ENCODE measurements at places on chromosomes 13 and 19. TPM values are rescaled to one million over a fixed set of nuclear protein-coding genes. Genes with fewer than 3 reads are reported as not detected.

GRCh38 chr19:40521276-40521675 lies 54.5 kb downstream of the SPTBN4 start:
- DNase-seq, result no peak

DNA sequence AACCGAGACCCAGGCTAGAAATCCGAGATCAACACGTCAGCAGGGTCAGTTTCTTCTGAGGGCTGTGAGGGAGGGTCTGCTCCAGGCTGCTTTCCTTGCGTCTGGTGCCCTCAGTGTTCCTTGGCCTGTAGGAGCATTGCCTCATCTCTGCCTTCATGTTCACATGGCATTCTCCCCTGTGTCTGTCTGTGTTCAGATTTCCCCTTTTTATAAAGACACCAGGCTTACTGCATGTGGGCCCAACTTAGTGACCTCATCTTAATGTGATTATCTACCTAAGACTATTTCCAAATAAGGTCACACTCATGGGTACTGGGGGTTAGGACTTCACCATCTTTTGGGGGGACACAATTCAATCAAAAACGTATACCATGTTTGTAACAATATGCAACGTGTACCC lies 57.2 kb upstream of the C1QTNF9 start:
- no peak for DNase-seq

GRCh38 chr19:29535214-29535831 lies 9.5 kb downstream of the VSTM2B start:
- peak; percentile 34 for DNase-seq

- DNase-seq, result no peak
These were observed 197.9 kb upstream of the STARD13 start for GRCh38 chr13:33483471-33483870.

- DNase-seq, result no peak
These were observed 850 bp downstream of the DYRK1B start for GRCh38 chr19:39833160-39833463.

DNA sequence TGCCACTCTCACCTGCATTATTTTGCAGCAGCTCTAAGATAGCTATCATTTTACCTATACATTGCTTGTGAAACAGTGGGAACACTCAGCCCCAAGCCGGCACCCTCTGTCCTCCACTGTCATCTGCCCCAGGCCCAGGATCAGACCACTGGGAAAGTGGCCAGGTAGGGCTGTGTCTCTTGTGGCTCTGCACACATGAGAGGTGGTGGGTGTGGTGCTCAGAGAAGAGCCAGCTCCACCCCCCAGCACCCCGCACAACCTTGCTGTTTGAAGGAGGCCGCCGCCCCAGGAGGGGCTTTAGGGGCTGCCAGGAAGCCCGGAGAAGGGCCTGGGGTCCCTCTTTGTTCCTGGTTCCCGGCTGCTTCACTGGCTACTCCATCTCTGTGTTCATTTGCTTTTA lies 26.6 kb downstream of the PPP1R37 start:
- DNase-seq, result no peak

- DNase-seq, result no peak
These were observed 90.5 kb upstream of the RFC3 start for GRCh38 chr13:33727297-33728083.

GRCh38 chr13:44818016-44818415 lies 171.3 kb downstream of the NUFIP1 start:
- DNase-seq, result no peak

DNA sequence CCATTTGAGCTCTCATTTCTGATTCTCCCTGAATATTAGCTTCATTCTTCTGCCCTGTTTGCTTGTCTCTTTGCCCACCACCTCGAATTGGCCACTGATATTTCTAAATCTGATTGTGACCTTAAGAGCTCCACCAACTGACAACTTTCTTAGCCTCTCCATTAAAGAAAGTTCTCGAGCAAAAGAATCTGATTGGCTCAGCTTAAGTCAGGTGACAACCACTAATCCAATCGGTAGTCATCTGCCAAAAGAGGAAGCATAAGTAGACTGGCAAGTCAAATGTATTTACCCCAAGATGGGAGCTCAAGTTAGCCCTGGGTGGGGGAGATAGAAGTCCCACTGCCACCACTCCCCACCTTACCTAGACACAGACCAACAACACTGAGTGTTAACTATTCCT lies 41.5 kb downstream of the NOTCH3 start:
- DNase-seq, result no peak

DNA sequence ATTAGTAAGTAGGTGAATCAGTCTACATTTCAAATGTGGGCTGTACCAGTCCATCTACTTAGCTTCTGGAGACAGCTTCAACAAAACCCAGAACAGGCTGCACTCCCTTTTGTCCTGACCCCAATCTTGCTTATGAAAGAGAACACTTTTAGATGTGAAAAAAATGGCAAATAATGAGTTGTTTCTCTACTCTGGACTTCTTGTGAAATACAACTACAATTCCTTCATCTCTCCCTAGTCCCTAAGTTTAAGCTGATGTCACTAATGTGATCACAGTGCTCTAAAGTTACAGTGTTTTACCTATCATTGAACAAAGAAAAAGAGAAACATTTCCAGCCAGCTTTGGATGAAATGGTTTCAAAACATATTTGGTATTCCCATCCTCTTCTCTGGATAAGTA lies 183.9 kb downstream of the LHFPL6 start:
- no peak for DNase-seq

DNA sequence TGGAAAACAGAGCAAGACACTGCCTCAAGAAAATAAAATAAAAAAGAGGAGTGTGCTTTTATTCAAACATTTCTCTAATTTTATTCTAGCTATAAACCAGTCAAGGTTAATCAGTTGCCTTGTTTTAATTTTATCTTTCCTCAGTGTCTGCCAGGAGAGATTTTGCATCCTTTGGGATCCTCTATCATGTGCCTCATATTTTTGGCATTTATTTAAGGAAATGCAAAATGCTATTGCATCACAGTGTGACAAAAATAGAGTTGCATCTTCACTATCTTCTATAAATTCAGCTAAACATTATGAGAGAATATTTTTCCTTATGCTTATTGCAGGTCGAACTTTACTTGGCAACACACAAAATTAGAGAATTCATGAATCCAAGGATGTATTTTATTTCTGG lies 639.0 kb upstream of the KLF12 start:
- DNase-seq, result no peak

DNA sequence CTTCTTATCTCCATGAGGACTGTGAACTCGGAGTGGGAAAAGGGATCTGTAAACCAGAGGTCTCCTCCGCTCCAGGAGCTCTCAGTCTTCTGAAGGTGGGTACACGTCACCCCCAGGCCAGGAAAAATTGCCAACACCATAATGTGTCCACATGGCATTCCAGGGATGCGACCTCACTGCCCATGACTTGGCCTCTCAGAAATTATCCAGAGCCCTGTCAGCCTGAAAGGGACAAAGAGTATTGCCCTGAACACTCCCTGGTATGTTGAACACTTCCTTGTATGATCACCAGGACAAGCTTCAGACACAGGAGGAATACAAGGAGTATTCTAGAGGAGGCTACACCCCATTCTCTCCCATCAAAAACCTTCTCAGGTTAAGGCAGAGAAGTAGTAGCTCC lies 81.0 kb upstream of the SLC7A1 start:
- no peak for DNase-seq

- DNase-seq, result no peak
These were observed 25.8 kb upstream of the SLC7A9 start for GRCh38 chr19:32895384-32895783.

DNA sequence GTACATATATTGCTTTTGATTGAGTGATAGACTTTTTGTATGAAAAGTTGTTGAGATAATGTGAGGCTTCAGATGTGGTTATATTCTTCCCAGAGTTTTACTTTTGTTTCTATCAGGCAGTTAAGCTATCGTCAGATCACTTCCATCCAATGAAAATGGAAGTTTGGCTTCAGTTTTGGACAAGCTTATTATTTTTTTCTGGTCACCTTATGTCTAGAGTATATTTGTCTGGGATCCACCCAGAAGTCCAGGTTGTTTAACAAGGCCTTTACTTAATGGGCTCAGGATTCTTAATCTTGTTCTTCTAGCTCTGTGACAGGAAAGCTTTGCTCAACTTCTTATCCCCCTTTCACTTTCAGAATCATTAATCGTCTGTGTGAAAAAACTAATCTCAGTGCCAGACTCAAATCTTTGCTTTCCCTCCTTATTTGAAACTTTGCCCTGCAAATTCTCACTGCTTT lies 150.9 kb downstream of the PDS5B start:
- DNase-seq, result no peak

DNA sequence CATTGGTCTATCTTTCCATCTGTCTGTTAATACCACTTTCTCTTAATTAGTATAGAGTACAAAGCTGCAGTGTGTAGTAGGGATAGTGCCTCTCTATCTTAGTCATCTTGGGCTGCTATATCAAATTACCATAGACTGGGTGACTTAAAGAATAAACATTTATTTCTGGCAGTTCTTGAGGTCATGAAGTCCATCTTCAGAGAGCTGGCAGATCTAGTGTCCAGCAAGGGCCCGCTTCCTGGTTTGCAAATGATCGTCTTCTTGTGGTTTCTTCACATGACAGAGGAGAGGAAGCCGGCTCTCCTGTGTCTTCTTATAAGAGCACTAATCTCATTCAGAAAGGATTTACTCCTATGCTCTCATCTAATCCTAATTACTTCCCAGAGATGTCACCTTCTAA lies 6.1 kb downstream of the ZNF700 start:
- DNase-seq, result no peak

DNA sequence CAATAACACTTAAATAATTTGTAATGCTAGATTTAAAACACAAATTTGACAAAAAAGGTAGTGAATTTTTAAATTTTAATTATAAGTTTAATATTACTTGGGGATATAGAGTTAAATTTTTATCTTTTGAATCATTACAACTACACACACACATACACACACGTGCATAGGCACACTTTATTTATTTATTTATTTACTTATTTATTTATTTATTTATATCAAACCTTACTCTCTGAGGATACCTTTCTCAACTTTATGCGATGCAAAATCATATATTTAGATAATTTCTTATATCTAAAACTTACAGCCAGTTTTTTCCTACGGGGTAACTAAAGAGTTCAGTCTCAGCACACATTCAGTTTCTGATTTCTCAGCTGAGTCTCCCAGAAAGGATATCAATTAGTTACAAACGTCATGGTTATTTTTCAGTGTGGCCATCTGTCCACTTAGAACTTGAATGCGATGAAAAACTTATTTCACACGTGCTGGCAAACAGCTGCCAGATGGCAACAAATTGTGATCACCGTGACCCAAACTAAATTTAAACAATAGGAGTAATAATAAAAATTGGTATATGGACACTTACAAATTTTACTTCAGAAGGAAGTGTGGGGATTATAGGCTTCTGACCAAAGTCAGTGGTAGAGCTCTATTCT lies 683.1 kb upstream of the PRR20A start:
- no peak for DNase-seq

DNA sequence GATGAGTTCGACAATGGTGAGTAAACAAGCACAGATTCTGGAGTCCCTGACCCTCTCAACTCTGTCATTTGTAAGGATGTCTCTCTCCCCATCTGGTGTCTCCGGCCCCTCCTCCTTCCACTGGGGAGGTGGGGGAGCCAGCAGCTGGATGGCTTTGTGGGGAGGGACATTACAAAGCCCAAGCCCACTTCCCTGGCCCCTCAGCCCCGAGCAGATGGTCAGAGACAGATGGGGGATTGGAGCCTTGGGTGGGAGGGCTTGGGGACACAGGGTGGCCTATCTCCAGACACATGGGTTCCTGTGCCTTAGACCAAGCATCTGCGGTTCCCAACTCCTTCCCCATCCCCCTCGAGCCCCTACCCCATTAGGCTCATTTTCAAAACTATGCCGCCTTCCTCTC lies 2.5 kb downstream of the TIMM50 start:
- DNase-seq, result no peak

DNA sequence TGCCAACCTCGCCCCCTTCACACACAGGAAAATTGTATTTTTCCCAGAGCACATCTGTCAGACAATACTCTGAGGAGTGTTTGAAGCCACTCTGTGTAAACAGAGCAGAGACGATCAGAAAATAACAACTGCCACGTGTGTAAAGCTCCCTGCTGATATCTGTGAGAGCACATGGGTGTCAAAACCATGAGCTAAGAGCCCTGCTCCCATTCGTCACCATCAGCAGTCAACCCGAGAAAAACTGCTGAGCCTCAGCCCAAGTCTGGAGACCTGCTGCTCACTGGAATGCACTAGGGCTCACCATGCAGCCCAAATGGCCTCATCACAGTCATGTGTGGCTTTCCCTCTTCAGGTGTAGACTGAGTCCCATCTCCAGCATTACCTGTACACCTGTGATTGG lies 304.1 kb downstream of the FGF14 start:
- DNase-seq, result no peak

GRCh38 chr19:6021878-6022569 lies 44.1 kb upstream of the RANBP3 start:
- DNase-seq, result peak; percentile 85

GRCh38 chr19:16266586-16266942 lies 58.1 kb upstream of the KLF2 start:
- no peak for DNase-seq

DNA sequence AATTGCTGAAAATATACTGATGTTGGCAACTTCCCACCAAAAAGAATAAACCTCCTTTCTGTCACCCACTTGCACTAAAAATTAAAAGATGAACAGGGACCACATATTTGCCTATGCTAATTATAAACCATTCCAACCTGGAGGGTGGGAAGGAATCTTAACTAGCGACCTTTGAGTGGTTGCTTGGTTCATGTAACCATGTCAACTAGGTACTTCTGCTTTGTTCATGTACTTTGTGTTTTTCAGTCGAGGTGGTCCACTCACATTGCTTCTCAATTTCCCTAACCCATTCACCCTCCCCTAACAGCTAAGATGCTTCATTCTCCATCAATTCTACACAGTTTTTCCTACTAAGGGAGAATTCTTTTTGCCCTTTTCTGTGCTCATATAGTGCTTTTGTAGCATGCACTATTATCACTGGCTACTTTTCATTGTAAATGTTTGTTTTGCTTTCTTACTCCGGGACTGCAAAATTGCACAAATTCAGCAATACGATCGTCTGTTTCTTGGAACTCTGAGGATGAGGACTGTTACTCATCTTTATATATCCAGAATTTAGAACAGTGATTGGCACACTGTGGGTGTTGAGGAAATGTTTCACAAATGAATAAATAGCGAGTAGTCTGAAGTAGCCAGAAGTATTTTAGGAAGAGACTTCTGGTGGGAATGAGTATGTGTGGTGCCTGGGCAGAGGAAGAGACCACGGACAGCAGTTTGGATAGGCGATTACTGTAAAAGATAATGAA lies 187.5 kb downstream of the GPC6 start:
- DNase-seq, result no peak

The HAUS8 gene
- total RNA-seq, result 12.5 TPM

The SHISA7 gene
- 0.41 TPM for total RNA-seq

The FSD1 gene
- total RNA-seq, result 1.1 TPM

The CAB39L gene
- 180 TPM for total RNA-seq

The NALCN gene
- 0.33 TPM for total RNA-seq

The SLITRK6 gene
- 0.66 TPM for total RNA-seq

The PABPC3 gene
- 0.16 TPM for total RNA-seq

The CGB5 gene
- not detected for total RNA-seq

The AXL gene
- total RNA-seq, result 108 TPM

Measured in sigmoid colon (tissue), 7 donors.